Left ventricle myocardium superior (tissue), 1 donor: ENCODE measurements at places on chromosomes 3 and 15. TPM values are rescaled to one million over a fixed set of nuclear protein-coding genes. Genes with fewer than 3 reads are reported as not detected.

DNA sequence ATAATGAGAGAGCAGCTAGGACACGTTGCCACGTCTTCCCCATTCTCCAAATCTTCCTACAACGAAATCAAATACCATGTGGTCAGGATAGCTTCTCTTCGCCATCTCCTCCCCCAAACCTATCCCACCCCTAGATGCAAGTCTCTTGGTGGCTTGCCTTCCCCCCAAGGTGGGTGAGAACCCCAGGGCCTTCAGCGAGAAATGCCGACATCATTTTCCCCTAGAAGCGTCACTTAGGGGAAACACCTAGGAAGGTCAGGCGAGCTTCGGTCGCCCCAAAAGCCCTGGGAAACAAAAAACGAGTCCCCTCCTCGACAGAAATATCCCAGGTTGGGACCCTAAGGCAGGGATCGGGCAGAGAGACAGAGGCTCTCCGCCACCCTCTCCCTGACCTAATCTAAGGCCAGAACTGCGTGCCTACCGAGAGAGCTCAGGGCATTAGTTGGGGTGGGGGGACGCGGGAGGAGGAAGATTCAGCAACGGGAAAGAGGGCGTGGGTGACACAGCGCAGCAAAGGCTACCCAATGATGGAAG, 502 bp downstream of the DPH3 start:
- DNase-seq, result no peak

- no peak for DNase-seq
These were observed 81.0 kb downstream of the PLXNA1 start for GRCh38 chr3:127063916-127064315.

DNA sequence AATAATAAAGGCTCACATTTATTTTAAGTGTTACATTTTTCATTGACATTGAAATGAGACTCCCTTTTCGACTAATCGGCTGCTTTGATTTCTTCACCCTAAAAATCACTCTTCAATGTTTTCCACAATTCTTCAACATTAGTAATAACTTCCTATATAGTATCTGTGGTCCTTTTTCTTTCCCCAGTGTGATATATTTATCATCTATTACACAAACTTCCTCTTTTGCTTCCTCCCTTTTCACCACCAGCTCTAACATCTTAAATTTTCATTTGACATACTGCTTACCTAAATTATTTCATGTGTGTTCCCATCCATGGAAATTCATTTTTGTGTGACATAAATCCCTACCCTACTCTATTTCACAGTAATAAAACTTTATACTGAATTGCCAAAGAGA, 244.4 kb downstream of the TIGIT start:
- DNase-seq, result no peak

DNA sequence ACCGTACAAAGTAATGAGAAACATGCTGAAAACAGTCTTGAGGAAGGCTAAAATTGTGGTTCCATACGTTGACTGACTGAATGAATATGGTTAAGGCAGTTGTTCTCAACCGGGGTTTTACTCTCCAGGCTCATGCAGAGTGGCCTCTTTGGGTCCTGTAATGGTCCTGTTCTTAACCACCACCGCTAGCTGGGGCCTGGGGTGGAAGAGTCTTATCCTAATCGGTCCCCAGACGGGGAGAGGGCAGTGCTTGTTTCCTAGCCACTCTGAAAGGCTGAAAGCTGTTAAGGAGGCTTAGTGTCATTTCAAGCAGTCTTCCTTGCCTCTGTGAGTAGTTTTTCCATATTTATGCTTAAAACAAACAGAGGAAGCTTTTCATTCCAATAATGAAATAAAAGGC, 32.0 kb downstream of the SELENOT start:
- no peak for DNase-seq

Gene CLDN18
- total RNA-seq, result not detected

Gene THAP10
- 4.7 TPM for total RNA-seq
